SHP77 (cell line): ENCODE measurements at places on chromosomes 2 and 18.

GRCh38 chr2:62775367-62775668, 69.8 kb downstream of the EHBP1 start:
- no peak for DNase-seq

DNA sequence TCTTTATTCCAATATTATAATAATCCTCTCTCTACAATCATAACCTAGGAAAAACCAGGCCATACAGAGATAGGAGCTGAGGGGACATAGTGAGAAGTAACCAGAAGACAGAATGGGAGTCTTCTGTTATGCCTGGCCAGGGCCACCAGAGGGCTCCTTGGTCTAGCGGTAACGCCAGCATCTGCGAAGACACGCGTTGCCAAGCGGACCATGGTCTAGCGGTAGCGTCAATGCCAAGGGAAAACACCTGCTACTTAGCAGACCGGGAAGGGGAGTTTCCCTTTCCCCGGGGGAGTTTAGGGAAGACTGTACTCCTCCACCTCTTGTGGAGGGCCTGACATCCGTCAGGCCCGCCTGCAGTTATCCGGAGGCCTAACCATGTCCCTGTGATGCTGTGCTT, 36.6 kb downstream of the ARL6IP6 start:
- DNase-seq = peak; percentile 26

- DNase-seq = no peak
Observed at GRCh38 chr2:66186537-66186936, 248.4 kb upstream of the MEIS1 start.

- no peak for DNase-seq
Observed at GRCh38 chr18:7904529-7904928, 337.4 kb downstream of the PTPRM start.

DNA sequence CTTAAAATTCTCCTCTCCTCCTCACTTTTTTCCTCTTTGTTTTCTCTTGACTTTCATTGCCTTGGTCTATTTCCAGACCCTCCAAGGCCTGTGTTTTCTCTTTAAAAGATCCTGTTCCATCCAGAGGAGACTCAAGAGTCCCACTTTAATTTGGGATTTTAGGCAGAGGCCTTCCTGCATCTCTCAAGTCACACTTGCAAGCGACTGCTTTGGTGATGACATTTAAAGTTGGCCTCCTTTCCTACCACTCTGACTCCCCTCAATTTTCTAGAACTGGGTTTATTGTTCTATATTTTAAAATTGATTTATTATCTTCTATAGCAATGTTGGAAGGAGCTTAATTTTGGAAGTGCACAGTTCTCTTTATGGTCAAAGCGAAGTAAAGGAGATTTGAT, 16.3 kb downstream of the ASAP2 start:
- no peak for DNase-seq

DNA sequence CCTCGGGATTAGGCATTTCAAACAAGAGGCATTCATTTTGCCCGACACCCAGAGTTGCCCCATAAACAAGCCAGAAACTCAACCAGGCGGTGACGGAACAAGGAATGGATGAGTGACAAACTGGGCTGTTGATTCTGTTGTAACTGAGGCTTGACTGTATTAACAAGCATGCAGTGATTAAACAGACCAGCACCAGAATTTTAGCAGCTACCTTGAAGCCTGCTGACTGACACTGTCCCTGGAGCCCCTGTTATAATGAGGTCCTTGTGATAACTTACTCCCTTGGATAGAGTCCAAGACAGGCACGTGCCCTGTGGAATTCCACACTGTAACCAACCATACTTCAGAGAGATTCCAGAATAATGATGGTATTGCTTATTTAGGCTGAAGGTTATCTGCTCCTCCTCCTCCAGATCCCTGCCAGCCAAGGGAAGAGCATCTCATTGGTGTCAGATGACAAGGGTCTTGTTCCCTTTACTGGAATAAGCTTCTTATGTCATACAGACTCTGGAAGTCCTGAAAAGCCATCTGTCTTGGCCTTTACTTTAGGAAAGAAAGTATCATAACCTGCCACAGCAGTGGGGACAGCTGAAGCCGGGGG, 97.1 kb upstream of the RMDN2 start:
- no peak for DNase-seq

- no peak for DNase-seq
Observed at GRCh38 chr2:102632380-102633175, 13.2 kb downstream of the SLC9A2 start.

DNA sequence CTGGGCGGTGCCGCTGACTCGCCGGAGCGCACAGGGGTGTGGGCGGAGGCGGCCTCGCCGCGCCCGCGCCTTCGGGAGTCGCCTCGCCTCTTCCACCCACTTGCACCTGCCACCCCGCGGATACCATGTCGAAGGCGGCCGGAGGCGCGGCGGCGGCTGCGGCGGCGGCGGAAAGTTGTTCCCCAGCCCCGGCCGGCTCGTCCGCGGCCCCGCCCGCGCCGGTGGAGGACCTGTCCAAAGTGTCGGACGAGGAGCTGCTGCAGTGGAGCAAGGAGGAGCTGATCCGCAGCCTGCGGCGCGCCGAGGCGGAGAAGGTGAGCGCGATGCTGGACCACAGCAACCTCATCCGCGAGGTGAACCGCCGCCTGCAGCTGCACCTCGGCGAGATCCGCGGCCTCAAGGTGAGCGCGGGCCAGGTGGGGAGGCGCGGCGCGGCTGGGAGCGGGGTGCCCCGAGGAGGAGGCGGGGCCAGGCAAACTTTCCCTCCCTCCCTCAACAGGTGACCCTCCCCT, 766 bp downstream of the CCDC85A start:
- peak; percentile 45 for DNase-seq

- no peak for DNase-seq
Observed at GRCh38 chr18:79374408-79375171, 21.1 kb upstream of the NFATC1 start.

- DNase-seq = peak; percentile 39
Observed at GRCh38 chr18:76495435-76496193, 572 bp upstream of the ZNF516 start.

DNA sequence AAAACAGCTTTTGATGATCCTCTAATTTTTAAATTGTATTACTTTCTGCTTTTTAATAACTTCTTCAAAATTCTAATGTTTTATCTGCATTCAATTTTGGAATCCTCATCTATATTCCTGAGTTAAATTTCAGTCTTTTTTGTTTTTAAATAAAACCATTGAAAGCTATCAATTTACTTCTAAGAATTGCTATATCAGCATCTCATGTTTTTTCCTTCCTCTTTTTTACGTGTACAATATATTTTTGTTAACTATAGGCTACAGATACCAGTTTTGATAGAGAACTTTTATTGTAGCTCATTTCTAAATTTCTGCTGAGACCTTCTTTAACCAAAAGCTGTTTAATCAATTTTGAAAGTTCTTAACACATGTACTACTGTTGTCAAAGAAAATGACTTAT, 84.5 kb downstream of the SS18 start:
- DNase-seq = no peak

DNA sequence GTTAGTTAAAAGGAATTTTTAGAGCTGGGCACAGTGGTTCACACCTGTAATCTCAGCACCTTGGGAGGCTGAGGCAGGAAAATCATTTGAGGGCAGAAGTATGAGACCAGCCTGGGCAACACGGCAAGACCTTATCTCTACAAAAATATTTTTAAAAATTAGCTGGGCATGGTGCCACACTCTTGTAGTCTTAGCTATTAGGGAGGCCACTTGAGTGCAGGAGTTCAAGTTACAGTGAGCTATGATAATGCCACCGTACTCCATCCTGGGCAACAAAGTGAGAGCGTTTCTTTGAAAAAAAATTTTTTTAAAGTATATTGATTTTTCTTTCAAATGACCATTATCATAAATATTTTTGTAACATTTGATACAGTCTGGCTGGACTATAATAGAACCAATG, 93.6 kb upstream of the FAM117B start:
- no peak for DNase-seq

DNA sequence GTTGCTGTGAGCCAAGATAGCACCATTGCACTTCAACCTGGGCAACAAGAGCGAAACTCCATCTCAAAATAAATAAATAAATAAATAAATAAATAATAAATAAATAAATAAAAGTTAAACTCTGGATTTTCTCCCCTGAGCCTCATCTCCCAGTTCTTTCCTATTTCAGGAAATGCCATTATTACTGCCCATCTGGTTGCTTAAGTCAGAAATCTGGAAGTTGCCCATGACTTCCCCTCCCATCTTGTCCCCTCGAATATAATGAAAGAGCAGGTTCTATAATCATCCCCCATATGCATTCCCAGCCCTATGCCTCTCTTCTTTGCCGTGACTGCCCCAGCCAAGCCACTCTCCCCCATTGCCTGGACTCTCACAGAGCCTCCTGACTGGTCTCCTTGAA, 4.2 kb upstream of the PSD4 start:
- no peak for DNase-seq

- DNase-seq = no peak
Observed at GRCh38 chr2:69830045-69830905, 815 bp downstream of the GMCL1 start.

- DNase-seq = peak; percentile 66
Observed at GRCh38 chr2:158598862-158599517, 142.2 kb downstream of the PKP4 start.

DNA sequence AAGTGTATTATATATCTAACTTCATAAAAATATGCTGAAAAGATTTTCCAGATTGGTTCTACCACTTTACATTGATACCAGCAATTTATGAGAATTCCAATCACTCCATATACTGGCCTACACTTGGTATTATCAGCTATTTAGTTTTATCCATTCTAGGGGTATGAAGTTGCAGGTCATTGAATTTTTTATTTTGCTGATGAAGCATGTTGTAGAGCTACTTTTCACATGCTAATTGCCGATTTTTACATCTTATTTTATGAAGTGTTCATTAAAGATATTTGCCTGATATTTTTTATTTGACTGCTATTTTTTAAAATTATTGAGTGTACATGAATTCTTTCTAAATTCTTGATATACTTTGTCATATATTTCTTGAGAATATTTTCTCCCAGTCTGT, 542.1 kb downstream of the ADCYAP1 start:
- no peak for DNase-seq

GRCh38 chr2:102061962-102062795, 70.4 kb downstream of the IL1R2 start:
- DNase-seq = no peak

- DNase-seq = no peak
Observed at GRCh38 chr2:72901426-72901825, 14.2 kb downstream of the SPR start.

- DNase-seq = no peak
Observed at GRCh38 chr2:146366276-146366675, 1478.6 kb upstream of the ACVR2A start.

- DNase-seq = no peak
Observed at GRCh38 chr2:161068670-161069069, 91.6 kb upstream of the TANK start.

DNA sequence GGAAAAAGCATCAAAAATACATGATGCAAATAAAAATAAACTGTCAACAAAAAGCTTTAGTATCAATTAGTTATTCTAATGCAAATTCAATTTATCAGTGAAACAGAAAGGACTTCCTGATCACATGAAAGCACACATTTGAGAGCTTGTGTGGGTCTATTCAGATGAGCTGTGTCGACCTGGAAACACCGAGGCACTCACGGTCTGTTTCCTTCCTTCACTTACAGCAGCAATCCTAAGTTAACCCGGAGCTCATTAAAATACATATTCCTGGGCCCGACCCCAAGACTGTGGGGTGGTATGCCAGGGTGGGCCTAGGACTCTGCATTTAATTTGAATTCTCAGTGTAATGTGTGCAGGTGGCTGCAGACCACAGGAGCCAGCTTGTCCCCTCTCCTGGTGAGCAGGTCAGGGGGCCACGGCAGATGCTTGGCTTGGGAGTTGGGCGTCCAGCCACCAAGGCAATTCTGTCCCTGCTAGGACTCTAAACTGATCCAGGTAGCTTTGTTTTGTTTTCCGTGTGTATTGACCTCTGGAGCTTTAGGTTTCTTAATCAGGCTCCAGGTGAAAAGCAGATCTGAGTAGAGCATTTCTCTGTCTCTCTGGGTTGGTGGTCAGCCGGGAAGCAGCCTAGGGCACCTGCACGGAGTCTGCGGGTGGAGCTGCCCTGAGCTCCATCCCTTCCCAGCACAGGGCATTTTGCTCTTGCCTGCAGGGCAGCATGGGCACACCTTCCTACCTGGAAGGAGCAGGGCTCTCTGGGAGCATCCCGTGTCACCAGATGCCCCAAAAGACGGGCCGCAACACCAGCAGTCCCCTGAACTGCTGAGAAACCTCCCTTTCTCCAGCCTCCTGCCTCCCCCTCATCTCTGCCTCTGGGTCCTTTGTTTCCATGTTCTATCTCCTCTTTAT, 9.0 kb downstream of the MBP start:
- DNase-seq = no peak
